Activated T-helper 1 cell treated with anti-CD3 and anti-CD28 coated beads, Interleukin-12 subunit alpha, Interleukin-12 subunit beta, Interleukin-2, Interleukin-4 antibody, amounts not matched to agents 30 ng/mL and 10 ng/mL and 1 ng/mL, durations not matched to agents 14 hours and 24 hours and 36 hours (primary cell): ENCODE measurements at places on chromosomes 11 and 22.

DNA sequence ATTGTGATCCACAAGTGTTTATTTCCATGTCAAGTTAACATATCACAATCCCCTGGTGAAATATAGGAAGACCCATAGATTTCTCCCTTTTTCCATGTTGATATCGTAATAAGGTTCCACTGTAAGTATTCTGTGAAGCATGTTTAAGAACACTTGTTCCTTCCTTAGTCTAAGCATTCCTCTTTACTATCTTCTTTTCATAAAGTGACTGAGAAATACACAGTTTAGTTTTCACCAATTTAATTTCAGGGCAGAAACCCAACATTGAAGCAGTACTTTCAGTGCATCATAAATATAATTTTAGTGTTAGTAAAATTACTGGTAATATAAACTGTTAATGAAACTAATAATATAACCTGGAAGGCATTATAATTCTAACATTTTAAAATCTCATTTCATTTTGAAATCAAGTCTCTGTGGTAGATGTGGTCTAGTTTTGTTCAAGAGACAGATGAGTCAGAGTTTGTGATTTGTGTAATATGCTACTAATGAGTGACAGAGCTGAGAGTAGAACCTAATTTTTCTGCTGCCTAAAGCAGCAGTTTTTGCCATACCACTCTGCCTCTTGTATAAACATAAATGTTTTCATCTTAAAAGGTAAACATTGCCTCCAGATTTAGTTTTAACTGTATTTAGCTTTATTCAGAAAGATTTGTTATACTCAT is 79.4 kb downstream of the ATM start:
- no peak for DNase-seq

DNA sequence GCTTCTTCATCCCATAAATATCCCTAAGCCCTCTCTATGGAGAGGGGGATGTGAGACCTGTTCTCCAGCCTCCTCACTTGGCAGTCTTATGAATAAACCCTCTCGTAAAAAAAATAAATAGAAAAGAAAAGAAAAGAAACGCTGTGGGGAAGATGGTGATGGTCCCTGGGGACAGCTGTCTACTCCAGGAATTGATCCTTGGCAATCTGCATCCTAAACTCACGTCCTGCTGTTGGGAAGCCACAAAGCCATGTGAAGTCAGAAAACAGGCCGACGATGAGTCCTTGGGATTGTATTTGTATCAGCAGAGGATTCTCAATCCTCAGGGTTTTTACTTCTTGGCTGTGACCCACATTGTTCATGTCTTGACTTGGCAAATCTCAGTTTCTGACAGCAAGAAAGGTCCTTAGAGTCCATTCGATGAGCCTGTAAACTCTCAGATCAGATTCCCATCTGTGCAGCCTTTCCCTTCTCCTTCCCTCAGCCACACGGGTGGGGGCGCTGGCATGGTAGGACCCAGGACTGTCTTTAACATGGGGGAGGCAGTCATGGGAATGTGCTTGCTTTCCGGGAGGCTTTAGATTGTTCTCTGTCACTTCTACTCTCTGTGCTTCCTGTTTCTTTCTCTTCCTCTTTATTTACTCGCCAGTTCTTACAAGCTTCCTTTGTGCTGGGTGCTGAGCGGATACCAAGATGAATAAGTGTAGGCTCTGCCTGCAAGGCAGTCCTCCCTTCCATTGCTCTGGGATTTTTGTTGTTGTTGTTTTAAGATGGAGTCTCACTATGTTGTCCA is 24.9 kb downstream of the TCP11L1 start:
- no peak for DNase-seq

DNA sequence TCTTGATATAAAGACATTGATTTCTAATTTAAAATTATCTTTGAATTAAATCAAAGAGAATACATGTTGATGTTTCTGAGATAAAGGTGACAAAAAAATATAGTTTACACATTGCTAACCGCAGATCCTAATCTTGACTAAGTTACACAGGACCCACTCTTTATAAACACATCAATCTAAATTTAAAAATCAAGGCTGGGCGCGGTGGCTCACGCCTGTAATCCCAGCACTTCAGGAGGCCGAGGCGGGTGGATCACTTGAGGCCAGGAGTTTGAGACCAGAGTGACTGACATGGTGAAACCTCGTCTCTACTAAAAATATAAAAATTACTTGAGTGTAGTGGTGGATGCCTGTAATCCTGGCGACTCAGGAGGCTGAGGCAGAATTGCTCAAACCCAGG is 1.9 kb downstream of the ARFGAP3 start:
- no peak for DNase-seq

GRCh38 chr11:86592659-86593451 is 79.6 kb downstream of the ME3 start:
- DNase-seq: peak; percentile 81

DNA sequence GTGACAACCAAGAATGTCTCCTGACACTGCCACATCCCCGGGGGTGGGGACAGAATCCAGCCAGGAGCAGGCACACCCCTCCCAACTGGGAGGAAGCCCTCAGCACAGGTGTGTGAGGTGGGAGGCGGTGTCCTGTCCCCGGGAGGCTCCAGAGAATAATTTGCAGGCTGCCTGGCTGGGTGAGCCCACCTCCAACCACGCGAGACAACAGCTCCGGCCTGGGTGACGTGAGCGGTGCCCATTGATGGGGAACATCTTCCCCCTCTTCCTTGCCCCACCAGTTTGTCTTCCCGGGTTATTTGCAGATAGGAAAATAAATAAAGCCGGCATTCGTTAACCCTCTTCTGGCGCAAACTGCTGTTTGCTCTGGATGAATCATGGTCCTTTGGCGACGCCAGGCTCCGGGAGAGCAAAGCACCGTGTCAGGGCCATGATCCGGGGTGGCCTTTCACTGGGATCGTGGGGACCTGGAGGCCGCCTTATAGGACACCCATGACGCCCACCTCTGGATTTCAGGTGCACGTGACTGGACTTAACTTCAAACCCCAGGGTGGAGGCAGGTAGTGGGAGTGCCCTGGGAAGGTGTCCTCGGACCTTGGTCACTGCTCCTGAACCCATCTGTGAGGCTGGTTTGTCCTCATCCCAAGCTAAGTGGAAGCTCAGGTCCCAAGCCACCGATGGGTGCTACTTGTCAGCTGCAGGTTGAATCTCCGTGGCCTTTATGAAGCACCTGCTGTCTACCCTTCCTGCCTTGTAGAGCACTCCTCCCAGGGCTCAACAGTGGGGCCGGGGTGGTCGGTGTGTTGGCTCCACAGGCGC is 13.9 kb downstream of the CCND1 start:
- no peak for DNase-seq

DNA sequence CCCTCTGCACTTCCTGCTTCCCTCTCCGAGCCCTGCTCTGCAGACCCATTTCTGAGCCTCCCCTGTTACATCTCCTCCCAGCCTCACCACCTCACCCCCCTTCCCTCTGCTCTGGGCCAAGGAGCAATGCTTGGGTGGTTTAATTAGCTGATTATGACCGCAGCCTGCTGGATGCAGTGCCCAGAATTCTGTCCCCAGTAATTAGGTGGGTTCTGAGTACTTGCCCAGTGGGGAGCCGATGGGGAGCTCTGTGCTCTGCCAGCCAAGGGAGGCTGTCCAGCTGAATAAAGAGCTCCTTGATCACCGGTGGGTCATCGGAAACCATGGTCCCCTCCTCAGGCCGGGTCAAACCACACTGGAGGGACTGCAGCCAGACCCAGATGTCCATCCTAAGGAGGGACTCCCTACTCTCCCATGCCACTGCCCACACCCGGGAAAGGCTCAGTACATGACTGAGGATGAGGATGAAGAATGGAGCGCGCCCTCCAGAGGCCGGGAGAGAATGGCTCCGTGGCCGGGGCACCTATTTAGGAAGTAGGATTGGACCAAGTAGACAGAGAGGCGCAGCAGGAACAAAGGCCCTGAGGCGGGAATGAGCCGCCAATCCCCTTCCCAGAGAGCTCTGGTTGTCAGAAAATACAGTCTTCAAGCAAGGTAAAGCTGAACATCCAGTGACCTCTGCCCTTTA is 9.1 kb downstream of the ARRB1 start:
- DNase-seq: no peak
